ENCODE measurements at places on chromosomes 13 and 19.
A peak's percentile ranks its signal among the peaks of the same experiment; 100 is the strongest.

DNA sequence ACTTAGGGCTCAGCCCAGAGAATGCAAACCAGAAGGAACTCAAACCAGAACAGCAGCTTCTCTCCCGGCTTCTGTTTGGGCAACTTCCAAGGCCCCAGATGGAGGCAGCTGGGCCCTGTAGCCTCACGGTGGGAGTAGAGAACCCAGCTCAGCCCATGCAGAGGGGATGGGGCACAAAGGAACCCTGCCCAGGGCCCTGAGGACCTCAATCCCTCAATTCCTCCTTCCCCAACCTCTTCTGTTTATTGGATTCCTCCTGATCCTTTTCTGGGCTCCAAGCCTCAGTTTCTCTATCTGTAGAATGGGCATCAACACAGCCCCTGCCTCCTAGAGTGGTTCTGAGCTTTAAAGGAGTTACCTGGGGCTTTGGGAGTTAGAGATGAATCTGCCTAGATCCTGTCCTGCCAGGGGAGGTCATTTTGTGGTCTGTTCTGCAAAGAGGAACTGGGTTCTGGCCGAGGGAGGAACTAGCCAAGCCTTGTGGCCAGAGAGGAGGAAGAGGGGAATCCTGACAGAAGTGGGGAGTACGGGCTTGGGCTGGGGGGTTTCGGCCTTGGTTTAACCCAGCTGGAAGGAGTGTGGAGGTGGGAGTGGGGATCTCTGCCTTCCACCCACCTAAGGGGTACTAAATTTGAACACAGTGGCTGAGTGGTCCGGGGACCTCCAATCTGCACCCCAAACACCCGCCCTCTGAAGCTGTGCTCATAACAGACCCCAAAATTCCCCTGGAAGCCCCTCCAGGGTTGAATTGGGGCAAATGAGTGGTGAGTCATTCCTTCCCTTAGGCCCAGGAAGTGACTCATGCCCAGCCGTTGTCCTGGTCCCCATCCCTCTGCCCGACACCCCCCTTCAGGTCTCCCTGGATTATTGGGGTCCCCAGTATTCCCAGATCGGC lies 2.7 kb downstream of the ADGRE5 start:
- no peak for DNase-seq

DNA sequence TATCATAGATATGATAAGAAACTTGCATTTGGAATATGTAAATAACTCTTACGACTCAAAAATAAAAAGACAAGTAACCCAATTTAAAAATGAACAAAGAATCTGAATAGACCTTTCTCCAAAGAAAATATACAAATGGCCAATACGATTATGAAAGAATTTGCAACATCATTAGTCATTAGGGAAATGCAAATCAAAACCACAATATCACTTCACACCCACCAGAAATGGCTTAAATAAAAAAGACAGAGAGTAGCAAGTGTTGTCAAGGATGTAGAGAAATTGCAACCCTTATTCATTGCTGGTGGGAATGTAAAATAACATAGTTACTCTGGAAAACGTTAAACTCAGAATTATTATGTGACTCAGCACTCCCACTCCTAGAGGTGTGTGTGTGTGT lies 226.6 kb upstream of the MAB21L1 start:
- no peak for DNase-seq

DNA sequence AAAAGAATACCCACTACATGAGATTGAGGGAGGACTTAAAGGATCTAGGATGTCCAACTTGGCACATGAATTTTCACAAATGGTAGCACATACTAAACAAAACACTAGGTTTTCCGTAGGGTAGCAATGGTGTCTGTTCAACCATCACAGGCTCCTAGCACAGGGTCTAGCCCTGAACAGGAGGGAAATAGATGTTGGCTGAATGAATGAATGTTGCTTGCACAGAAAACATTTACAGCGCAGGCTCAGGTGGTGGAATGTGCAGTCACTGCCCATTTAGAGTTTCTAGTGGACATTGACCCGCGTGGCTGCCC lies 1.9 kb upstream of the MYCBP2 start:
- no peak for DNase-seq

GRCh38 chr13:42745655-42746054 lies 35.7 kb upstream of the FAM216B start:
- no peak for DNase-seq

DNA sequence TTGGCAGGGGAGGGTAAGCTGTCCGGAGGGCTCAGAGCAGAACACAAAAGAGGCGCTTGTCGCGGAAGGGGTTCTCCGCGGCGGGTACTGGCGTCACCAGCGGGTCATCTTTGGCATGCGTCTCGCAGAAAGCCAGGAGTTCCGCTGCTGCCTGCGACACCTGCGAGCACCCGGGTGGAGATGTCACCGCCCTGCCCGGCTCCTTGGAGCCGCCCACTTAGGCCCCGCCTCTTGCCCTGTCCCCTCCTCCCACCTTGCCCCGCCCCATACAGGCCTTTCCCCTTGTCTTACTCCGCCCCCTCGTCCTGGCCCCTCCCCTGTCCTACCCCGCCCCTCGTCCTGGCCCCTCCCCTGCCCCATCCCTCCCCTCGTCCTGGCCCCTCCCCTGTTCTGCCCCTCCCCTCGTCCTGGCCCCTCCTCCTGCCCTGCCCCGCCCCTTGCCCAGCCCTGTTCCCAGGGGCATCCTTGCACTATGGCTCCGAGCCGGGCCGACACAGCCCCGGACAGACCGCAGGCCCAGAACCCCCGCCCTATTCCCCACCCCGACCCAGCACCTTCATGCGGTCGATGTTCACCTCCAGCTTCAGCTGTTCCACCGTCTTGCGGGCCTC lies 1.9 kb downstream of the GNG8 start:
- DNase-seq, result peak; percentile 89

DNA sequence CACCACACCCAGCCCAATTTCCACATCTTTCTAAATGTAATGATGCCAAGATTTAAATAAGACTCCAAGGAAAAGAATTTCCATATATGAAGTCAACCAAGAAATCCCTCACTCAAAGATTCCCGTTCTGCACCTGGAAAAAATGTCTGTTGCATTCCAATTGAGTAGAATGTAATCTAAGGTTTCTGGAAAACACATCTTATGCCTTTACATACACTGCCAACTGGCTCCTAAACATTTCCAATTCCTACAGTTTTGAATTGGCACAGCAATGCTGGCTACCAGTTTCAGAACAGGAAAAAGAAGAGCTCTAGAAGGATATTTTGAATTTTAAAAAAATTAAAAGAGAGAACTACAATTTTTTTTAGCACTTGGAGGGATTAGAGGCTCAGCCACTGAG lies 43.0 kb downstream of the COL4A2 start:
- DNase-seq, result no peak

GRCh38 chr13:108194435-108194936 lies 20.9 kb downstream of the LIG4 start:
- DNase-seq, result no peak

DNA sequence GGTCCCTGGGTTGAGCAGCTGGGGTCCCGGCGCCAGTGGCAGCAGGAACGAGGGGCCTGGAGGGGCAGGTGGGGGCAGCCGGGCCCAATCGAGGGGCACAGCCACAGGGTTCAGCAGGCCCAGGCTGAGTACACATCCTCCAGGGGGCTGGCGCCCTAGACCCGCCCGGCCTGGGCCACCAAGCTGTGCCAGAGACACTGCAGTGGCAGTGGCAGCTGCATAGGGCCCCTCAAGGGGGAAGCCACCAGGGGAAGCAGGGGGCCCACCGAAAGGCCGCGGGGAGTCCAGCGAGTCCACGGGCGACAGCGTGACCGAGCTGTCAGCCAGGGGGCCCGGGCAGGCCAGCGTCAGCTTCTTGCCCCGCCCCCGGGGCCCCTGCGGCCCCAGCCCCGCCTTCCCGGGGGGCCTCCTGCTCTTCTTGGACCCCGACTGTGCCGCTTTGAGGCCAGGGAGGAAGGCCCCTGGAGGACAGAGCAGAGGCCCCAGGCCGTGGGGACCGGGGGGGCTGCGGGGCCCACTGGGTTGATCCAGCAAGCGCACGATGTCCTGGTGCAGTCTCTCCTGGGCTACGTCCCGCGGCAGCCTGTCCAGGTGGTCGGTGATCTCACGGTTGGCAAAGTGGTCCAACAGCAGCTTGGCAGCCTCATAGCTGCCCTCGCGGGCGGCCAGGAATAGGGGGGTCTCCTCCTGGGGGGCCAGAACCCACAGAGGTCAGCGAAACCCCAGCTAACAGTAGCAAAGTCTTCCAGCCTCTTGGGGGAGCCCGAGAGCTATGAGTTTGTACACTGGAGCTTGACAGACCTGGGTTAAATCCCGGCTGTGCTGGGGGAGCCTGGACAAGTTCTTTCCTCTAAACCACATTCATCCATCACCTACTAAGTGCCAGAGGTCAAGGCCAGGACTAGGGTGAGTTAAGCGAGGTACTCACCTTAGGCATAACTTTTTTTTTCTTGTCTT lies 39.5 kb downstream of the NOTCH3 start:
- peak; percentile 66 for DNase-seq

DNA sequence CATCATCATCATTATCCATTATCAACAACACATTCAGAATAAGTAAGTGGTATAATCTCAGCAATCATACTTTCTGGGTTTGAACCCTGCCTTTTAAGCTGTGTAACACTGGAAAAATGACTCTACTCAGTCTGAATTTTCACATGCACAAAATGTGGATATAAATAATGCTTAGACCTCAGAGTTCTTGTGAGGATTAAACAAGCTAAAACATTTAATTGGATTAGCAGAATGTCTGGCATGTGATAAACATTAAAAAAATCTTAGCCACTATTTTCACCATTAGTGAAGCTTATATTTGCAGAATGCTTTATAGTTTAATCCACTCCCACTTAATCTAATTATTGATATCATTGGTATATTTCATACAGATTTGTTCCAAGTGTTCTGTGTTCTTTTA lies 412.3 kb downstream of the RFC3 start:
- no peak for DNase-seq

- no peak for DNase-seq
Observed at GRCh38 chr13:82713687-82714405, 1168.4 kb downstream of the SLITRK1 start.

GRCh38 chr19:5863030-5863665 lies 7.2 kb downstream of the FUT5 start:
- DNase-seq, result no peak

DNA sequence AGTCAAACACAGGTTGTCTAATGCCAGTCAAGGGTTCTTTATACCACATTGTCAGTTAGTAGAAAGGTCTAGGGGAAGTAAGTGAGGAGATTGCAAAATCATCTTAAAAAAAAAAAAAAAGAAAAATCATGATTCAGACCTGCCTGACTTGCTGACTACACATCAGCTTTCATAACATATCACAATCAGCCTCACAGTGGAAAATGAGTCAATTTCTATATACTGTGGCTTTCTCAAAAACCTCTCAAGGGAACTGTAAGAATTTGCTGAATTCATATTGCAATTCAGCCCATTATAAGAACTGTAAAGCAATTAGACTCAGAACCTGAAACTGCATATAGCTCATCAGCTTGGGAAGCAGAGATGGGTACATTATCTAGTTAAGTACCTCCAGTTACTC lies 75.3 kb upstream of the GPC6 start:
- no peak for DNase-seq

DNA sequence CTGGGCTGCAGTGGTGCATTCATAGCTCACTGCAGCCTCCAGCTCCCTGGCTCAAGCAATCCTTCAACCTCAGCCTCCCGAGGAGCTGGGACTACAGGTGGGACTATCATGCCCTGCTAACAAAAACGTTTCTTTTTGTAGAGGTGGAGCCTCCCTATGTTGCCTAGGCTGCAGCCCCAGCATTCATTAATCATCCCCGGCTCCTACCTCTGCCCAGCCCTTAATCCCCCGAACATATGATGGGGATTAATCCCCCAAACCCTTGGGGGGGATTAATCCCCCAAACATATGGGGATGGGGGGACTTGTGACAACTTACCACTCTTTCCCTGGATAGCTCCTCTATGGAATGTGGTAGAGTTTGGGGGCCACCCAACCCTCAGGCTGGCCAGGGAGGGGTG lies 45.9 kb downstream of the SUGP2 start:
- no peak for DNase-seq

DNA sequence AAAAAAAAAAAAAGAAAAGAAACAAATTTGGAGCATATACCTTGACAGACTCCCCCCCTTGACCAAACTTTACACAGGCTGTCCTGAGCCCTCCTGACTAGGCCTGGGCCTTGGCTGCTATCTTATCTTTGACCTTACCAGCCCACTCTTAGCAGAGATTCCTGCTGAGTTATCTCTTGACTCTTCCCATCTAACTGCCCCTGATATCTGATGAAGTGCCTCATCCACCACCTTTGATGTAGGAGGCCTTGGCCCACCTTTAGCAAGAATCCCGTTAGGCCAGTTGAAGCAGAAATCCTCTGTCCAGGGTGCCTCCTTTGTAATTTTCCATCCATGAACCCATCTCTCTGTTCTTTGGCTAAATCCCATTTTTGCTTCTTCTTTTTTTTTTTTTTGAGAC lies 43.6 kb downstream of the NLRP12 start:
- DNase-seq, result no peak

DNA sequence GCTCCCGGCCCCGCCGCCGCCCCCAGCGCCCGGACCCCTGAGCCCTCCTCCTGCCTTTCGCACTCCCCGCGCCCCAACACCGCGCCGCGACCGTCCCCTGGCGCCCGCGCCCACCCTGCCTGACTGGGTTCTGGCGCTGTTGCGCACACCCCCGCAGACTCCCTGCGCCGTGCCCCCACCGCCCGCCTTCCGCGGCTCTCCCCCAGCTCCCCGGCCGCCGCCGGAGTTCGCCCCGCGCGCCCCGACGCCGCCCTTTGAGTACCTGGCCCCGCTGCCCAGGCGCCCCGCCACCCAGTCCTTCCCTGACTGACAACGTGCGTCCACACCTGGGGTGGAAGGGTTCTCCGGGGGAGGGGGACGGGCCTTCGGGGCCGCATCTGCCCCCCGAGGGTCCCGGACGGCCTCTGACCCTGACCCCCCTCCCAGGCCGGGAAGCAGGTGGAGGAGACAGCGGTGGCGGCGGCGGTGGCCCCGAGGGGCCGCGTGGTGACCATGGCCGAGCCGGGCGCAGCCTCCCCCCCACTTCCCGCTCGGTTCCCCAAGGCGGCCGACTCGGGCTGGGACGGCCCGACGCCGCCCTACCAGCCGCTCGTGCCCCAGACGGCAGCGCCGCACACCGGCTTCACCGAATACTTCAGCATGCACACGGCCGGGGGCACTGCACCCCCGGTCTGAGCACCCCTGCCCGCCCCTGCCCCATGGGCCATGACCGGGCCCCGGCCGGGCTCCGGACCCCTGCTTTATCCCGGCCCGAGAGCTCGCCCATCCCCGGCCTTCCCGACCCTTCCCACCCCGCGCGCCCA lies 1.4 kb upstream of the MEGF8 start:
- no peak for DNase-seq

- no peak for DNase-seq
Observed at GRCh38 chr13:66723576-66723975, 506.6 kb downstream of the PCDH9 start.

GRCh38 chr13:107881362-107881761 lies 334.0 kb downstream of the LIG4 start:
- DNase-seq, result no peak

DNA sequence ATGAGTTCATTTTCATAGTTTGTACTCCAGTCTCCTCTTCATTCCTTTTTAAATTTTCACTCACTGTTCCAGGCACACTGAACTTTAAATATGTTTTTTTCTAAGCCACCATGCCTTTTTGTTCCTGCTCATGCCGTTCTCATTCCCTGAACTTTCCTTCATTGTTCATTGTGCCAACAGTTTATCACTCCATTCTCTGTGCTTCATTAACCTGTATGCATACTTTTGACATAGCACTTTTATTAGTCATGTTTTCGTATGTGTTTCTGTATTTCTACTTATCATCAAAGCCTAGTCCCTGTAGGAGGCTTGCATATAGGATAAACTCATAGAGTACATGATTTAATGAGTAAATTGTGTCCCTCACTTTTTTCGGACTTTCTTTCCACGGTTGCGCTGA lies 65.3 kb downstream of the PCDH20 start:
- no peak for DNase-seq

All from GM12891 (cell line).